Activated CD4-positive, alpha-beta T cell treated with anti-CD3 and anti-CD28 coated beads, Interleukin-2, amount 10 ng/mL, durations not matched to agents 7 days and 5 days (primary cell): ENCODE measurements at places on chromosomes 4 and X.

GRCh38 chr4:86981789-86982188 is 47.0 kb downstream of the AFF1 start:
- DNase-seq, result no peak

GRCh38 chr4:175639346-175639745 is 172.7 kb downstream of the GPM6A start:
- no peak for DNase-seq

- DNase-seq, result no peak
Observed at GRCh38 chr4:56828784-56829535, 7.5 kb upstream of the SPINK2 start.

GRCh38 chr4:51884055-51884454 is 41.1 kb downstream of the DCUN1D4 start:
- DNase-seq, result no peak

DNA sequence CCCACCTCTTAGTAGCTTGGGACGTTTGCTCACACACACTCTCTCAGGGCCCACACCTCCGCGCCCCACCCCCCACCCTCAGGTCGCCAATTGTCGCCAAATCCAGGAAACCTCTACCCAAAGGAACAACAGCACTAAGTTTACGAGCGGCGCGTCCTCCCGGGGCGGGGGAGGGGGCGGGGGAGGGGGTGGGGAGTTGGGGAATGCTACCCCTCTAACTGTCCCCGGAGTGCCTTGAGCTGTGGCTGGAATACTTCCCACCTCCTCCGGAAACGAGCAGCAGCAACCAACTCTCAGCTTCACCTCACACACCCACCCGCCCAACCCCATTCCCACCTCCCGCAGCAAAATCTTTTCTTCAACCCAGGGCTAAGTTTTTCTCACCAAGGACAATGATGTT is 135.6 kb upstream of the ZIC3 start:
- DNase-seq, result no peak

- DNase-seq, result no peak
Observed at GRCh38 chr4:17475481-17475880, 36.4 kb downstream of the QDPR start.
